ENCODE measurements at places on chromosomes 13 and 19.

- no peak for DNase-seq
Measured at GRCh38 chr13:105327581-105328126, 1207.8 kb downstream of the EFNB2 start.

DNA sequence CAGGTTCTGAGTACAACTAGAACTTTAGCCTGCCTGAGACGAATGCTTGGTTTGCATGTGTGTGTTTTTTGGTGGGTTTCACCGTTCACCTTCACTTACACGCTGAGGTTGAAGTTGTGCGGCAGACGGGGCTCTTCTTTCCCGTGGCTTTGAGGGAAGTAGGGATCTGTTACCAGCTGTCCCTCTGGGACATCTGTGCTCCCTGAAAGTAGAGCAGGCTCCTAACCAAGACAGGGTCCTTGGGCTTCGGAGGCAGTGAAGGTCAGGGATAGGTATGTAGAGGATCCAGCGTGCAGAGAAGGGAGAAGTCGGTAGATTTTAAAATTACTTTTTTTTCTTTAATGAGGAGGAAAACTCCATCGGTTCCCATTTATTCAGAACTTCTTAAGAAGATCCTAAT lies 48.7 kb downstream of the ZNF536 start:
- DNase-seq: no peak

DNA sequence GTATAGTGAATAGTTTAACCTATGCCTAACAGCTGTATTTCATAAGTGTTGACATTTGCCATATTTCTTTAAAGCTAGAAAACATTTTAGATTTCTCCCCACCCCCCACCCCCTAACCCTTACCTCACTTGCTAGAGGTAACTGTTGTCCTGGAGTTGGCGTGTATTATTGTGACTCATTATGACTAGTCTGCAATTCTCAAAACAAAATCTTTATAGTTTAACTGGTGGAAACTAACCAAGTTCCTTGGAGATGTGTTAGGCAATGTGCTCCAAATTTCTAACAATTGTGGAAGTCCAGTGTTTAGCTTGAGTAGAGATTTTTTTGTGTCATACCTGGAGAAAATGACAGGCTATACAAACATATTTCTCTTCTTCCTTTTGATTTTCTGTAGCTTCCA lies 38.0 kb downstream of the KCTD4 start:
- DNase-seq: no peak

DNA sequence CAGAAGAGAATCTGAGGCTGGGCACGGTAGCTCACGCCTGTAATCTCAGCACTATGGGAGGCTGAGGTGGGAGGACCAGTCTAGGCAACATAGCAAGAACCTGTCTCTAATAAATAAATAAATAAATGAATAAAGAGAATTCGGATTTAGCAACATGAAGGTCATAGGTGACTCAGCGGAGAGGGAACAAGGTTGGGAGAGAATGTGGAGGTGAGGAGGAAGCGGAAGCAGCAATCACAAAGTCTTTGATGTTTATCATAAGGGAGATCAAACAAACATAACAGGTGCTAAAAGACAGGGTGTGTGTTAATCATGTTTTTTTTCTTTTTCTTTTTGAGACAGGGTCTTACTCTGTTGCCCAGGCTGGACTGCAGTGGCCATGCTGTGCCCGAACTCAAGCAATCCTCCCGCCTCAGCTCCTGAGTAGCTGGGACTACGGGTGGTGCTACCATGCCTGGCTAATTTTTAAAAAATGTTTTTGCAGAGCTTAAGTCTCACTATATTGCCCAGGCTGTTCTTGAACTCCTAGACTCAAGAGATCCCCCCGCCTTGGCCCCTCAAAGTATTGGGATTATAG lies 16.3 kb downstream of the PBX4 start:
- DNase-seq: peak; percentile 72

GRCh38 chr13:76438050-76438449 lies 448.2 kb downstream of the KCTD12 start:
- no peak for DNase-seq
